ENCODE measurements at places on chromosomes 12 and 14.

DNA sequence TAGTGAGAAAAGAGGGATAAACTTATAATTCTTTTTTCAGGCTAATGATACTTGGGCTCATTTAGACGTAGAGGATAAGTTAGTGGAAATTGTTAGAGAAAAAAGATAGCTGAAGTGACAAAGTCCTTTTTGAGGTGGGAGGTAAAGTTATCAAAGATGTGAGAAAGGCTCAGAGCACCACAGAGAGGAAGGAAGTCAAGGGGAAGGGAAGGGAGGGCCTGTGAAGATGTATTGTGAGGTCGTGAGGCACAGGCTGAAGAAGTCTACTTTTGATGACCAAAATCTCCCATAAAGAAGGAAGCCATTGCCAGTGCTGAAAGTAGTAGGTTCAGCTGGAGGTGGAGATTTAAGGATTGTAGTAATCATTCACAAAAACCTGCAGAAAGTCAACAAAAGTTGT is 19.4 kb upstream of the PTGDR start:
- no peak for DNase-seq

- DNase-seq, result peak; percentile 97
Observed at GRCh38 chr14:59484639-59485175, 390 bp downstream of the JKAMP start.

DNA sequence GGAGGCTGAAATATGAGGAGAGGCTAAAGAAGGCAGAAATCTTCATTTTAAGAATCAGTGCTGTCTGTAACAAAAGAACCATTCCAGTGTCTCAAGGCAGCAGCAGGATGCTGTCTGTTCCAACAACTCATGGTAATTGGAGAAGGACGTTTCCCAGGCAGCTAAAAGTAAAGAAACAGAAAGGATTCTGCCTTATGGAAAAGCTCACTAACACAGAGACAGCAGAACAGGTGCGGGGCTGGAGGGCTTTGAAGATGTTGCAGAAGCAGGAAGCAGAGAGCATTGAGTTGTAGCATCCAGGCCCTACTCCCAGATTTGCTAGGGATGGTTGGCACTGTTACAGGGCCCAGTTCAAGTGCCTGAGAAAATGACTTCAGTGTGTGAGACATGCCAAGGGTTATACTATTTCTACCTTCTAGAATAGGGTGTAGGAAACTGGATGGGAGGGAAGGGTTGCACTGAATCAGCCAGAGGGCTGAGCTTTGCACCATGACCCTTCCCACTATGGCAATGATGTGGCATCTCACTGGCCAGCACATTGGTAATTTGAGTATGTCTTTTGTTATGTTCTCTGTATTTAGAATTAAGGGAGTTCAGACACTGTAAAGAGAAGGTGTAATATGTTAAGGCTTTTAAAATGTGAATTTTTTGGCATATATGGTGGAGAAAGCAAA is 160.0 kb upstream of the FBXO33 start:
- no peak for DNase-seq

DNA sequence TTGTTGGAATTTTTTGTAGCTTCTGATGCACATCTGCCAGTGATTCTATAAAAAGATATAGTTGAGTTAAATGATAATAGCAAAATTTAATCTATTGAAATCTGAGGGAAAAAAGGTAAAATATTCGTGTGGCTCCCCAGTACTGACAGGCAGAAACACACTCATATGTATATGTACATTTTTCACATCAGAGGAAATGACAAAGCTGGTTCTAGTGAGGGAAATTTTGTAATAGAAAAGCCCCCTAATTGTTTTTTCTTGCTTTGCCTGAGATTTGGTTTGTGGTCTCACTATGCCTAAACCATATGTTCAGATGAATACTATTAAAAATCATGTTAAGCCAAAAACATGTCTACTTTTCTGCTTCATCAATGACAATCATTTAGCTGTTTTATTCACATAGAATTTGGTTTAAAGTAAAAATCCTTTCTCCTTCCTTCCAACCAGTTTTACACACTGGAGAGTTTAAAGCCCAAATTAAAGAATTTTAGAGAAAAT is 203.5 kb downstream of the ANO6 start:
- no peak for DNase-seq

GRCh38 chr12:27464220-27464554 is 17.7 kb downstream of the SMCO2 start:
- DNase-seq, result no peak

GRCh38 chr14:76101391-76102379 is 50.0 kb upstream of the GPATCH2L start:
- DNase-seq, result no peak

DNA sequence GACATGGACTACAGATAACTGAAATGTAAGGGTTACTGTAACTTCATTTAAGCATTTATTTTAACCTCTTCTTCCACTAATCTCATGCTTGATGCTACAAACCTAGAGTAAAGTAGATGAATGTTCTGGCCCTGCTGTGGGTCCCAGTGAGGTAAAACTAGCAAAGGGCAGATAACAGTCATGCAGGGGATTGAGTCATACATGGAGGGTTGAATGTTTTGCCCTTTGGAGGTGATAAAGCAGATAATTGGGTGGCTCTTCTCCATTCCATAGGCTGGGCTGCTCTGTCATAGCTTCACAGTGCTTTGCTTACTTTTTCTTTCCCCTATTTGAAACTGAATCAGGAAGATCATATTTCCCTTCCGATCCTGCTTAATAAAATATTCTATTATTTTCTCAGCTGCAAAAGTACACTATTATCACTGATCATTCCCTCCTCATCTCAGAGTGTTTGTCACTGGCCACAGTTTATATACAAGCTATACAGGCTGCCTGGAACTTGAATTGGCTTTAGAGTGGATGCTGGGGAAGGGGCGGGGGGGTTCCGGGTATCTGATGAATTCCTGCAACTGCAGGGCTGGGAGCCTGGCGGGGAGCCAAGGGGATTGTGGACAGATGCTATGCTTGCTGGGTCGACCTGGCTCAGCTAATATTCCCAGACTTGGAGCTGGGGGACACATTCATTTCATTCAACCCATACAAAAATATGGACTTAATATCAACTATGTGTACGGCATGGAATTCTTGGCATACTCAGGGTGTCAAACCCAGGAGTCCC is 235.1 kb downstream of the NRXN3 start:
- no peak for DNase-seq

Measured in right kidney (tissue), 9 donors.